Activated naive CD8-positive, alpha-beta T cell treated with anti-CD3 and anti-CD28 coated beads, Interleukin-2, amount 50 U/mL, for 16 hours (primary cell): ENCODE measurements at places on chromosomes 11 and 22.
A peak's percentile ranks its signal among the peaks of the same experiment; 100 is the strongest.

GRCh38 chr22:50209893-50210292 is 9.1 kb downstream of the SELENOO start:
- peak; percentile 27 for DNase-seq

GRCh38 chr11:13927481-13927880 is 35.0 kb upstream of the SPON1 start:
- no peak for DNase-seq

GRCh38 chr11:118957968-118958367 is 1.9 kb downstream of the UPK2 start:
- DNase-seq: no peak

GRCh38 chr22:50146439-50147238 is 23.9 kb upstream of the PANX2 start:
- no peak for DNase-seq

- DNase-seq: no peak
Measured at GRCh38 chr11:41921746-41922390, 462.4 kb upstream of the LRRC4C start.

DNA sequence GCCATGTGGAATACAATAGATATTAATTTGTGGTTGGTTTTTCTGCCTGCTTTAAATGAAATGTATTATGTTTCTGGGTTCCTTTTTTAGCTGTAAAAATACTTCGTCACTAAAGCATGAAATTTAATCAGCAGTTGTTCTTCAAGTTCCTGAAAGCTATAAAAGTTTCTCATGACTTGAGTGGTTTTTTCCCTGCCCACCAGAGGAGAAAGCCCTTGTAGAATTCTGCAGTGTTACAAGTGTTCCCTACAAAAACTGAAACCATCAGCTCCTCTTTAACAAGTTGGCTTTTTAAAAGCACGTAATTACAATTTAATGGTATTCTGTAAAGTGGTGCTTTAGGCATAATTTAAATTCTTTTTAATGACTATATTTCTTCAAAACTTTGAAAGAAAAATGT is 56.2 kb downstream of the PANX1 start:
- no peak for DNase-seq
